ENCODE measurements at places on chromosomes 2 and 18. TPM values are rescaled to one million over a fixed set of nuclear protein-coding genes. Genes with fewer than 3 reads are reported as not detected.

Gene CYP1B1
- 24.3 TPM for total RNA-seq

Gene AQP12B
- total RNA-seq, result not detected

Gene EVX2
- total RNA-seq, result not detected

Gene NMUR1
- not detected for total RNA-seq

Gene CRYBA2
- total RNA-seq, result not detected

Gene DSC2
- not detected for total RNA-seq

Gene INPP5D
- 69.3 TPM for total RNA-seq

Gene DNAH6
- 1.5 TPM for total RNA-seq

Gene HK2
- total RNA-seq, result 31.2 TPM

Gene ZAP70
- 190 TPM for total RNA-seq

Gene KIAA2012
- total RNA-seq, result not detected

Gene KLHL29
- 2.5 TPM for total RNA-seq

Gene IL1F10
- total RNA-seq, result not detected

Gene NDUFAF7
- total RNA-seq, result 33.4 TPM

Gene OXER1
- total RNA-seq, result 1.9 TPM

Gene PLGLB1
- total RNA-seq, result 4.4 TPM

Gene CGREF1
- total RNA-seq, result 0.81 TPM

DNA sequence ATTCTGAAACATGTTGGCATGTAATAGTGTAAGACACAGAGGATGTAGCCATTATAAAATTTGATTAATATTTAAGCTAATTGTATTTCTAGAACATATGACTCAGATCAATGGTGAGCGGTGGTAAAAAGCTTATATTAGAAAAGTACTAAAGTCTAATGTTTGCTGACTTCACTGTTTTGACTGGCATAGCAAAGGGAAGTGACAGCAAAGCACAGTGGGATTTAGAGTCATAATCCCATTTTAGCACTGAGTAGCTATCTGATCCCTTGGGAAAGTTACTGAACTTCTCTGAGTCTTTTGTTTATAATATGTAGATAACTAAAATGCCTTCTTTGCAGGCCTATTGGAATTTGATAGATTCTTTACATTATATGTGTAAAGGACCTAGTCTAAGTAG is 60.4 kb downstream of the KIAA1328 start:
- no peaks in the 10 kb centered on the region for H3K27me3 ChIP-seq
- H3K4me3 ChIP-seq, result no peak overlapping the region
- H3K4me1 ChIP-seq, result no peaks in the 10 kb centered on the region

GRCh38 chr2:20525041-20526035 is 78.5 kb downstream of the RHOB start:
- H3K4me1 ChIP-seq, result no peaks in the 10 kb centered on the region
- DNase-seq, result no peak
- no peak overlapping the region for H3K4me3 ChIP-seq

GRCh38 chr2:67986258-67986657 is 76.5 kb downstream of the C1D start:
- no peak overlapping the region for H3K4me3 ChIP-seq
- H3K4me1 ChIP-seq, result no peaks in the 10 kb centered on the region
- DNase-seq, result no peak

- H3K36me3 ChIP-seq, result no peaks in the 10 kb centered on the region
- H3K27me3 ChIP-seq, result no peaks in the 10 kb centered on the region
- no peak overlapping the region for H3K27ac ChIP-seq
- H3K4me1 ChIP-seq, result peaks cover 25% of the 10 kb centered on the region
- DNase-seq, result no peak
- no peak overlapping the region for H3K4me3 ChIP-seq
Observed at GRCh38 chr2:158498043-158498748, 41.4 kb downstream of the PKP4 start.

DNA sequence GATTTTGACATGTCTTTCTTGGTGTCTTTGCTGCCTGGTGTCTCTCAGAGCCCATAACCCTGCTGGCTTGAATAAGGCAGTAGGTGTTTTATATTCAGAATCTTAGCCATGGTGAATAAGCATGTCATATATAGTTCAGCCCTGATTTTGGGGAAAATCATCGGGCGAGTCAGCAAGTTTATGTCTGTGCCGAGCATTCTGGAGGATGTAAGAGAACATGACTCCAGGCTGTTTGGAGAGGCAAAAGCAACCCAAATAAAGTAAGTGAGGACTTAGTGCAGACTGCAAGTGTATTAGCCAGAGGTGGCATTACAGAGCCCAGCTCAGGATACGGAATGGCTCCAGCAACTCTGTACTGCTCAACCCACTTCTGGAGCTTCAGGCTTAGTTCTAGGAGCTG is 50.3 kb downstream of the TCF7L1 start:
- no peaks in the 10 kb centered on the region for H3K36me3 ChIP-seq
- peaks cover 4% of the 10 kb centered on the region for H3K27me3 ChIP-seq
- no peak for DNase-seq
- no peak overlapping the region for H3K4me3 ChIP-seq
- H3K4me1 ChIP-seq, result no peaks in the 10 kb centered on the region

- peaks cover 6% of the 10 kb centered on the region for H3K27me3 ChIP-seq
- no peaks in the 10 kb centered on the region for H3K36me3 ChIP-seq
- no peaks in the 10 kb centered on the region for H3K4me1 ChIP-seq
- DNase-seq, result no peak
Observed at GRCh38 chr2:70357684-70358071, 55.8 kb upstream of the FAM136A start.

GRCh38 chr2:45040786-45041185 is 31.5 kb upstream of the SIX2 start:
- no peaks in the 10 kb centered on the region for H3K4me1 ChIP-seq
- H3K36me3 ChIP-seq, result no peaks in the 10 kb centered on the region
- H3K4me3 ChIP-seq, result no peak overlapping the region
- DNase-seq, result no peak

DNA sequence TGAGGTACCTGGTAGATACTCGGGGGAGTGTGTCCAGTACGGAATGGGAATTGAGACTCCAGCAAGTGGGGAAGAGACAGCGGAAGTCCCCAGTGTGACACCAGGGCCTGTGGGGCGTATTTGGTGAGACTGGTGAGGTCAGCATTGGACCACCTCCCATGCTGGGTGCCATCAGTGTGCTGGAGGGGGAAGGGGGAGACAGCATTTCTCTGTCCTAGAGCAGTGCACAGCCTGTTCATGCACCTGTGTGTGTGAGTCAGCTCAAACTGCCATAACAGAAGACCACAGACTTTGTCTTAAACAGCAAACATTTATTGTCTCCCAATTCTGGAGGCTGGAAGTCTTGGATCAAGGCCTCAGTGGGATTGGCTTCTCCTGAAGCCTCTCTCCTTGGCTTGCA is 301.8 kb downstream of the GBX2 start:
- no peak for DNase-seq
- H3K4me3 ChIP-seq, result no peak overlapping the region
- no peak overlapping the region for H3K27ac ChIP-seq

- no peaks in the 10 kb centered on the region for H3K27me3 ChIP-seq
- no peak for DNase-seq
- no peak overlapping the region for H3K27ac ChIP-seq
- no peaks in the 10 kb centered on the region for H3K36me3 ChIP-seq
Observed at GRCh38 chr18:36600548-36600947, 228.3 kb downstream of the TPGS2 start.

DNA sequence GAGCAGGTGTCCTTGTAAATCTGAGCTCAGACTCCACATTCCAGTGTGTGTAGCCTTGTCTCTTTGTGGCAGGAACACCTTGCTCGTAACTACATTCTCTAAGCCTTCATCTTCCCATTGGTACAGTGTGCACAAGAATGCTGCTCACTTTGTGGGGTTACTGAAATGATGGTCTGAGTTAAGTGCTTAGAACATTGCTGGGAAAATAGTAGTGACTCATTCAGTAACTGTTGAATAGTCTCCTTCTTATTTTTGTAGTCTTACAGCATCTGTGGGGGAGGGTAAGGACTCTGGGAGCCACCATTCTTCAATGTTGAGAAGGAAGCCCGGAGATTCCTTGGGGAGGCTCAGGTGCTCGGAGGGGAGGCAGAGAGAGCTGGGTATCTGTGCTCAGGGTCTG is 236.0 kb upstream of the HDAC4 start:
- DNase-seq, result no peak
- H3K4me3 ChIP-seq, result no peak overlapping the region
- peaks cover 7% of the 10 kb centered on the region for H3K4me1 ChIP-seq
- H3K36me3 ChIP-seq, result no peaks in the 10 kb centered on the region

DNA sequence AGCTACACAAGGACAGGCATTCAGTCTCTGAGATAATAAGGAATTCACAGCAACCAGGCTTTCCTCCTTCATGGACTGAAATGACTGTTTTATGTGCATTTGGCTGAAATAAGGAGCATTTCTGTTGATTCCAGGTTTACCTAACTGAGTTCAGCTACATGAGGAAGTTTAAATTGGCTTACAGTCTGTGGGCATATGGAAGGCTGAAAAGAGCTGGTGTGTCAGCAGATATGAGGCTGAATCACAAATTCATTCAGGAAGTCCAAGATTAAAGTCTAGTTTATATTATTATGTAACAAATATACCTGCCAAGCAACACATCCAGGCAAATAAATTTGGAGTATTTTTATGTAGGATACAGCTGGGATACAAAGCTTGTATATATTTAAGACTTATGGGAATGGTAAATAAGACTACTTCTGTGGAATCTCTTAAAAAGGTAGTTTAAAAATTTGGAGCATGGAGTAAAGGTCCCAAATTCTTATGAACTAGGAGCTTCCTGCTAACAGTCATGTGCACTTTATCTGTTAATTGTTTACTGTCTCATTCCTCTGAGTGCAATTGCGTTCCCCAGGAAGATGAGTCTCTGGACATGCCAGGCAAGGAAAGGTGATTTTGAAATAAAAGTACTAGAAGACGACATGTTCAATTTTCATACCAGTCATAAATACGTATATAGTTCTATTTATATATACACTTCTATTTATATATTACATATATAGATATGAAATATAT is 53.0 kb downstream of the ZC3H8 start:
- H3K27me3 ChIP-seq, result no peaks in the 10 kb centered on the region
- peaks cover 30% of the 10 kb centered on the region for H3K36me3 ChIP-seq
- DNase-seq, result no peak
- H3K4me1 ChIP-seq, result peaks cover 11% of the 10 kb centered on the region

- no peak overlapping the region for H3K27ac ChIP-seq
- H3K36me3 ChIP-seq, result no peaks in the 10 kb centered on the region
- peaks cover 26% of the 10 kb centered on the region for H3K4me1 ChIP-seq
Observed at GRCh38 chr2:205463466-205464025, 218.8 kb upstream of the NRP2 start.

DNA sequence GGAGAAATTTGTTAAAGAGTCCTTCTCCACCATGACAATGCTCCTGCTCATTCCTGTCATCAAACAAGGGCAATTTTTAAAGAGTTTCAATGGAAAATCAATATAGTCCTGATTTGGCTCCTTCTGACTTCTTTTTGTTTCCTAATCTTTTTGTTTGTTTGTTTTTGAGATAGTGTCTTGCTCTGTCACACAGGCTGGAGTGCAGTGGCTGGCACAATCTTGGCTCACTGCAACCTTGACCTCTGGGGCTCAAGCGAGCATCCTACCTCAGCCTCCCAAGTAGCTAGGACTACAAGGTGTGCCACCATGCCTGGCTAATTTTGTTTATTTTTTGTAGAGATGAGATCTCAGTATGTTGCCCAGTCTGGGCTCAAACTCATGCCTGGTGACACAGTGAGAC is 58.3 kb downstream of the BMPR2 start:
- DNase-seq, result no peak
- H3K36me3 ChIP-seq, result peaks cover 3% of the 10 kb centered on the region
- H3K27ac ChIP-seq, result no peak overlapping the region
- H3K27me3 ChIP-seq, result no peaks in the 10 kb centered on the region

- peak within 1 kb of the TSS; percentile 64 for H3K4me3 ChIP-seq
- peaks cover 5% of the 10 kb centered on the region for H3K4me1 ChIP-seq
- H3K36me3 ChIP-seq, result no peaks in the 10 kb centered on the region
- H3K27ac ChIP-seq, result no peak within 1 kb of the TSS
- peak; percentile 65 for DNase-seq
Observed at GRCh38 chr2:29921560-29921915, at the start of gene ALK. ALK (minus strand) TSS chr2:29921586; CDS start chr2:29920659, 927 bp downstream.

DNA sequence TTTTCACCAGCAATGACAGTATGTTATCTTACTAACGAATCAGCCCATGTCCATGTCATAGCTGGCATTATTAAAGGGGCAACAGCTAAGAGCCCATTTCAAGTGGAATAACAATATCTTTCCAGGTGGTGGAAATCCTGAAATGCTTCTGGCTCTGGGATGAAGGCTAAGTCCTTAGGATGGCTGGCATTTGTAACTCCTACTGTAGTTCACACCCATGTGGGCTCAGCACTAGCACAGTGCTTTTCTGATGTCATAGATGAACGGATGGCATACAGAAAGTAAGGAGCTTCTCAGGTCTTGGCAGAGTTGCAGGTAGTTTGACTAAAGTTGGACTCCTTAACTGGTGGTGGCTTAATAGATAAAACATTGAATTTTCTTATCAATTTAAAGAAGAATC is 10.0 kb downstream of the TMEM200C start:
- no peaks in the 10 kb centered on the region for H3K36me3 ChIP-seq
- peaks cover 28% of the 10 kb centered on the region for H3K27me3 ChIP-seq
- H3K4me3 ChIP-seq, result no peak overlapping the region
- DNase-seq, result no peak
- H3K4me1 ChIP-seq, result no peaks in the 10 kb centered on the region
- H3K27ac ChIP-seq, result no peak overlapping the region

GRCh38 chr18:25810736-25811135 is 279.7 kb downstream of the SS18 start:
- H3K36me3 ChIP-seq, result no peaks in the 10 kb centered on the region
- H3K27ac ChIP-seq, result no peak overlapping the region
- peaks cover 5% of the 10 kb centered on the region for H3K27me3 ChIP-seq
- no peak overlapping the region for H3K4me3 ChIP-seq
- no peak for DNase-seq

GRCh38 chr2:27290549-27290948 is 8.3 kb downstream of the TRIM54 start:
- peaks cover 29% of the 10 kb centered on the region for H3K27me3 ChIP-seq
- no peak overlapping the region for H3K27ac ChIP-seq
- H3K4me3 ChIP-seq, result no peak overlapping the region
- DNase-seq, result no peak
- no peaks in the 10 kb centered on the region for H3K36me3 ChIP-seq
- H3K4me1 ChIP-seq, result no peaks in the 10 kb centered on the region

DNA sequence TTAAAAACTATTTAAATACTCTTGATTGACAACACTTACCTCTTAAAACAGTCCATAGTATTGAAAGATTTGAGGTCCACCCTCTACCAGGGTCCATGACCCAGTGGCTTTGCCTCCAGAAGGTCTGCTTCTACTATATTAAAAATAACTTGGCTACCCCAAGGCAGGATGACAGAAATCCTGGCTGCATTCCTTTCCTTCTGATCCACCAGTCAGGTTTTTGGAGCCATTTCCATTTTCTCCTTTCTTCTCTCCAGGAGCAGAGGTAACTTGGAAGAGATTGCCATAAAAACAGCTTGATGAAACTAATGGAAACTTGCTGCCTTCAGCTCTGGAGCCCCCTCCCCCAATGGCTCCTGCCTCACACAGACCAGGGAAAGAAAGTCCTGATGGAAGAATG is 2.6 kb upstream of the FAM171B start:
- H3K4me1 ChIP-seq, result peaks cover 6% of the 10 kb centered on the region
- peaks cover 54% of the 10 kb centered on the region for H3K27me3 ChIP-seq
- no peak overlapping the region for H3K4me3 ChIP-seq
